NCI-H1092 (cell line): ENCODE measurements at places on chromosomes 7 and 10.

DNA sequence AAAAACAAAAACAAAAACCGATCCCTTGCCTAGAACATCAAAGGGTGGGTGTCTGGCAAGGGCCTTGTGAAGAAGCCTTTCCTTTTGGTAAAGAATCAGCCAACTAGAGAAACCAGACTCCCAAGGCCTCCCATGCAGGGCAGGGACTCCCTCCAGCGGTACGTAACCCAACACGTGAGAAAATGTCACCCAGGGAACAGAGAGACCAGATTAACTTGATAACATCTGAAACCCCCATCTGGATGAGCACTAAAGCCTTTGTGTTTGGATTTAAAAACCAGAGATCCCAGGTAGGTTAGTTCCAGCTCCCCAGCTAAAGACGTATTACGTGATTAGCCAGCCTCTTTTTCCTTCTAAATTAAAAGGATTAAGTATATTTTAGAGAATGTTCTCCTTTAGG, 3.0 kb upstream of the HABP2 start:
- DNase-seq: no peak

- DNase-seq: no peak
Observed at GRCh38 chr10:82228701-82229100, 353.7 kb downstream of the NRG3 start.

DNA sequence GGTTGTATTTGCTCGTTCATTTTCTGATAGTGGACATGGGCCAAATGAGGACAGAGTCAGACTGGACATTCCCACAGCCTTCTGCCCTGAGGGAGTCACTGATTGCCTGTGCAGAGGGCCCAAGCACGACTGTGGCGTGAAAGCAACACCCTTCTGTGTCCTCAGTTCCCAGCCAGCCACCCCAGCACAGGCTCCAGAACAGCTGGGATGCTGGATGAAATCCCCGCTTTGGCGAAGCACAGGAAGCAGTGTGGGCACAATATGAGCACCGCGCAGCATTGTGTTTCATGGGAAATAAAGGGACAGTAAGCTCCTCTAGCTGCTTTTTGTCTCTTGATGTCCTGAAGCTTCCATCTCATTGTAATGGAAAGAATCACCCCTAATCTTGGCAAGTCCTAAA, 20.5 kb downstream of the TRIL start:
- DNase-seq: no peak

GRCh38 chr7:132030883-132031282, 474.5 kb upstream of the PODXL start:
- no peak for DNase-seq

DNA sequence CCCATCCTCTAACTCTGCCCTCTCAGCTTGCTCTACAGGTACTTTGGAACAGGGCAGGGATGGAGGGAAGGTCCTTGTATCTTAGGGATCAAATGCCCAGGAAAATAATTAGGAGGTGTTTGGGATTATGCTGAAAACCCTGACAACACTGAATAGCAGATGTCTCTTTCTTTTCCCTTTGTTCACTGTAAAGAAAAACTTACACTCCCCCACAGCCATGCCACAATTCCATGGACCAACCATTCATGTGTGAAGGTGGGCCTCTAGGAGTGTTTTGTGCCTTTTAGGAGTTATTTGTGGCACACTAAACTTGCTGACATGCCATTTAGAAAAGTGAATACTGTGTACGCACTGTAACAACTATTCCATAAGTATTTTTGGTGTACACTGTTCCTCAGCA, 108.1 kb downstream of the SNX10 start:
- no peak for DNase-seq

DNA sequence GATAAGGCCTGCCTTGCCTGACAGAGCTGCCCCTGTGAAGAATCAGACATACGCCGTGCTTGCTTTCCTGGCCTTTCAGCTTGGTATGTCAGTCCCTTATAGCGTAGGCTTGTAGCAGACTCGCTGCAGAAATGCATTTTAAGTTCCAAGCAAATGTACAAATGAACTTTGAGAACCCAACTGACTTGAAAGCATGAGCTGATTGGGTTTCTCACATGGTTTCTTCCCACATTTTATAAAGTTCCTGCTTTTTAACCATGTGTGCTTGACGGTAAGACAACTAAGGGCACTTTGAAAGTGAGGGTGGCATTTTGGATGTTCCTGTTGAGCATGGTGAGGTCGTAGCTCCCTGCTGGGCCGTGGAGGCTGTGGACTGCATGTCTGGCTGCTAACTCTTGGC, 62.6 kb downstream of the CCNY start:
- no peak for DNase-seq

DNA sequence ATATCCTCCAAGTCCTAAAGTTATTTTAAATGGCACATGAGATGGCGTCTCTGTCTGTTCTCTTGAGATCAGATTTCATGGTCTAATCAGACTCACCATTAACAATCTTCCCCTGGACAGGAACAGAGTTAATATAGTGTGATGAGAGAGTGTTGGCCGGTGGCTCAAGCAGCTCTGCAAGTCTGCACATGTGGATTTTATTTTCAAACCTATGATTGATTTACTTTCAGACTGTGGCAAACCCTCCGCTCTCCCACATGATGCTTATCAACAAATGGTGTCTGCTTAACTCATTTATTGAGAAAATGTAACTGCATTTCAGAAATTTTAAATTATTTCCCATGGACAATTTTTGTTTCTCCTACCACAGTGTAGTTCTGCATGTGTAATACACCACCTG, 46.5 kb upstream of the HGF start:
- DNase-seq: no peak

DNA sequence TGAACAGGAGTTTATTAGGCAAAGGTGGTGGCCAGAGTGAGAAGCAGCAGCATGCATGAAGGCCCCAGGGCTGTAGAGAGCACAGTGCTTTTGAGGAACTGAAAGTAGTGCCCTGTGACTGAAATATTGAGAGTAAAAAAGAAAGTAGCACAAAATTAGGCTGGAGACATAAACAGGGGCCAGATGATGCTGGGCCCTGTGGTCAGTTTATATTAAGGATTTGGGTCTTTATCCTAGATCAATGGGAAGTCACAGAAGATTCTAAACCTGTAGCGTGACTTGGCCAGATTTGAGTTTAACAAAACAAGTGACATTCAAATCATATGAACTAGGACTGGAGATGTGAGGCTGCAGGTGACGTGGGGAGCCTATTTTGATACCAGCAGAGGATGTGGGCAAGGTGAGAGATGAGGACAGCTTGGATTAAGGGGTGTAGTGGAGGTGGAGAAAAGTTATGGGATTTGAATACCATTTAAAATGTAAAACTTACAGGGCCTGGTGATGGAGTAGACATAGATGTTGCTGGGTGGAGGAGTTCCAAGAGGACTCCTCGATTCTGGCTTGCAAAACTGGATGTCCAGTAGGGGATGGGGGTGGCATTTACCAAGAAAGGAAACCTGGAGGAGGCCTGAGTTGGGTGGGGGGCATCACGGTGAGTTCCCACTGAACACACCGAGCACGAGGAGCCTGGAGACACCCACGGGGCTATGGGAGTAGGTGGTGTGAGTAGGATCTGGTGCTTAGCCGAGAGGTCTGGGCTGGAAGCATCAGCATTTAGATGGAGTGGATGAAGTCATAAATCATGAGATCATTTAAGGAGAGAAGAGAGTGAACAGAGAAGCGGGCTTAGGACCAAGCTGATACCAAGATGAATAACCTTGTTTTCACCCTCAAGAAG, 52.8 kb downstream of the HHEX start:
- no peak for DNase-seq

DNA sequence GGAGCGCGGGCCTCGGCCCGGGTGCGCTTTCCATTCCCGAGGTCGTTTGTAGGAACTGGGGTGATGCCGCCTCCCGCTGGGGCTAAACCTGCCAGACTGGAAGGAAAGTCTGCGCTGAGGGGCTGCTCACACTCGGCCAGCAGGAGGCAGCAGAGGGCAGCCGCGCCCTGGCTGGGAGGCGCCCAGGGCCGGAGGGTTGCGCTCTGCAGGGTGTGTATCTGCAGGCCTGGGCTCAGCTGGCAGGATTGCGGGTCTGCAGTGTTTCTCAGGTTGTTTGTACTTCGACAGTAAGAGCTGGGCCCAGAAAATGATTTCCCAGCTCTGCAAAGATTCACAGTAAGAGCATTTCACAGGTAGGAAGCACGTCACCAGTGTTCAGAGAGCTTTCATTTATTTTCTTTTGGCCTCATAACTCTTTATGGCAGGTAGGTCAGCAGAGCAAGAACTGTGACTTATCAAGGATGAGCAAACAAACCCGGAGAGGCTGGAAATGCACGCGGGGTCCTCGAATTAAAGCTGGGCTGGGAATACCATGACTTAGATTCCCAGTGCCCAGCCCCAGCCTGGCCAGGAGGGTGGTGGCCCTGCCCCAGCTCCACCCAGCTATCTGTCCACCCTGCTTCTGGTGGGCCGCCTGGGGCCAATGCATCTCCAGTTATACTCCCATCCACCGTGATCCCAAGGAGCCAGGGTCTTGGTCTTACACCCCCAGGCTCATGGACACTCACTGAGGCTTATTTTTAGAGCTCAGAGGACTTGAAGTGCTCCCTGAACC, 15.2 kb upstream of the PPP2R2D start:
- no peak for DNase-seq

DNA sequence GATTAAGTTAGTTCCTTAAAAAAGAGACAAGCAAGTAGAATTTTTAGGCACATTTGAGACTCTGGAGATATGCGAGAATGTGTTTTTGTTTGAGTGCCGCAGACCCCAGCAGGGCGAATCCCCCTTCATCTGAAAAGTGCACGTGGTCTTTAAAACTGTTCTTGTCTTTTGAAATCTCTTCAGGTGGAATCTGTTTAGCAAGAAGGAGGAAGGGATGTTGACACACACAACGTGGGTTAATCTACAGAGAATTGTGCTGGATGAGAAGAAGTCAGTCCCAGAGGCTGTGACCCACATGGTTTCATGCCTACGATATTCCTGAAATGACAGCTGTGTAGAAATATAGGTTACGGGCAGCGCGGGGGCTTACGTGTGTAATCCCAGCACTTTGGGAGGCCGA, 27.1 kb upstream of the ZFAND2A start:
- no peak for DNase-seq

- no peak for DNase-seq
Observed at GRCh38 chr10:115772606-115773005, 500.4 kb downstream of the GFRA1 start.

- peak; percentile 49 for DNase-seq
Observed at GRCh38 chr10:14623931-14624330, 150.8 kb downstream of the FAM107B start.

DNA sequence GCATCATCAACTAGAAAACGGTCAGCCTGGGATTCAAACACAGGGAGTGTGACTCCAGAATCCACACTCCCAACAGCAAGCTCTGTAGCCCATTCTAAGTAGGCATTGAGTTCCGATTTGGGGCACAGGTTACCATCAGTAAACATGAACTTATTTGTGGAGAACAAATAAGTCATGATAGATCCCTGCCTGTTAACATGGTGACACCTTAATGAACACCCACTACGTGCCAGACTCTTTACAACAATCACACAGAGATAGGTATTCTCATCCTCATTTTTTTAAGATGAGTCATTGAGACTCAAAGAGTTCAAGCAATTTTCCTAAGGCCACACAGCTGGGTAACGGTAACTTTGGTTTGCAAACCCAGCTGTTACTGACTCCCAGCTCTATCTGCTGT, 91.5 kb downstream of the LYZL2 start:
- no peak for DNase-seq

DNA sequence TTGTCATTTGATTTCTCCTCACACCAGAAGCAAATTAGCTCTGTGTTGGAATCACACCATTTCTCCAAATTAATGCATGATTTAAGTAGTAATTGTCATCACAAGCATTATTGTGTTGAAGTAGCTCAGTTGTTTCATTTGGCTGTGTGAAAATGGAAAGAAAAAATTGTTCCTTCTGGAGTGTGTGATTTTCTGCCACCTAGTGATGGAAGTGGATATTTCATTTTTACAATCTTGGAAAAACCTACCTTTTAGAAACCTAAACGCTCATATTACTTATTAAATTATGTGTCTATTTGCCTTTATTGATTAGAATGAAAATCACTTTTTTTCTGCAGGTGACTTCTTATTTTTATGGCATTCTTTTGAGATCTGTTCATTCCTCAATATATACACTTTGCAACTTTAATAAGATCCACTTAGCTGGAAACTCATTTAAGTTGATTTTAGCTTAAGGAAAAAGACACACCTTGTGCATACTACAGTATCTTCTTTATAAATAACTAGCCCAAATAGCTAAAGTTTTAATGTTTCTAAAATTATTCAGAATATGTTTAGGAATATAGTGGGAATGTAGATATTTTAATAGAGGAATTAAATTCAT, 50.0 kb downstream of the SRI start:
- no peak for DNase-seq

GRCh38 chr7:17769918-17770317, 170.4 kb downstream of the SNX13 start:
- DNase-seq: peak; percentile 56

DNA sequence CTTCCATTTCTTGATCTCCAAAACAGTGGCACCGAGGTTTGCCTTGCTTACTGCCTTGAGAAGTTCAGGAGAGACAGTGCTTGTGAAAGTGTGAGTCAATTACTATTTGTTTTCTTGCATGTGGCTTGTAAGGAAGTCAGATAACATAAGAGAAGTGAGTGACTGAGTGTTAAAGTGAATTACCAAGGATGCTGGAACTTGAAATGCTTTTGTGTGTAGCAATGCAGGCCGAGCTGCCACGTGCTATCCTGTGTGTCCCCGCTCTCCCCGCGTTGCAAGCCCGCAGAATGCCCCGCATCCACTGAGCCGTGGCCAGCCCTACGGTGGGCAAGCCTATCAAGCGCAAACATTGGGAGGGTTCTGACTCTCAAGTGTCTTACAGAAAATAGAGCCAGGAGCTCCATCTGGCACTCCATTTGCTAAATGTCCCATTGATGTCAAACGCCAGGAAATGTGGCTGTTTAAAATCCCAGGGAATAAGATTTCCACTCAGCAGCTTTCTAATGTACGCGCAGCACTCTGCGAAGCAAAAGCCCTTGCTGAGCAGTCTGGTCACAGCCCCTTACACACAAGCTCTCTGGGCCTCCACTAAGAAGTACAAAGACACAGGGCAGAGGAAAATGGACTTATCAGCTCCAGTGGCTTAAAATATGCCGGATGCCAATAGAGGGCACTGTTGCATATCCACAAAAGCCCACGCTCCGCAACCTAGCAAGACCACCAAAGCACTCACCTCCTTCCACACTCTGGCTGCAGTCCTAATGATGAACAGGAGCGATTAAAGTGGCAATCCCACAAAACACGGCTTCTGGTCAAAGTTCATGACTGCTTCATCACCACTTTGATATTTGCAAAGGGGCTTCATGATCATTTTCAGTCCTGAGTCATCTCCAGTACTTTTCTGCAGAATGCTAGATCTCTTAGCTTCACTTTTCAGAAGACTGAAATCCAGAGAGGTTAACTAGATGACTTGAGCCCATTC, 158.0 kb upstream of the ITGB1 start:
- DNase-seq: peak; percentile 21
